ENCODE measurements at places on chromosomes 16 and 17.

- no peak for DNase-seq
These were observed 17.9 kb downstream of the ARL2BP start for GRCh38 chr16:57262841-57263540.

- peak; percentile 83 for DNase-seq
These were observed at the start of gene SLFN13 for GRCh38 chr17:35448214-35448898. Gene SLFN13 (minus strand): TSS chr17:35448766. CDS start chr17:35445680, 3,086 bp downstream.

GRCh38 chr17:76223802-76224201 is 16.5 kb downstream of the RNF157 start:
- no peak for DNase-seq

DNA sequence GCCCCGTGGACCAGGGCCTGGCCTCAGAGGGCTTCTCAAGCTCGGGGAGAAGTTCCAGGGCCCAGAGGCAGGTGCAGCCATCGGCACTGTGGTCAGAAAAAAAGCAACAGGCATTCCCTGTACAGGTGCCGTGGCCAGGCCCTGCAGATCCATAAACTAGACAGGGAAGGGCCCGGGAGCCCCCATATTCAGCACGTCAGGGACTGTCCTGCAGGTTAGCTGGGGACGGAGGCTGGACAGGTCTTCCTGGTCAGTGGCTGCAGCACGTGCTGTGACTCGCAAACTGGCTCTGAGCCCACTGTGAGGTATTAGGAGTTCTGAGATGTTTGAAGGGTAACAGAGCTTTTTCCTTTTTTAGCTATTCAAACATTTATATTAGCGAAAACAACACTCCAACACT is 15.0 kb upstream of the C16orf95 start:
- DNase-seq: no peak

GRCh38 chr17:7060165-7060891 is 16.4 kb upstream of the SLC16A11 start:
- DNase-seq: no peak

DNA sequence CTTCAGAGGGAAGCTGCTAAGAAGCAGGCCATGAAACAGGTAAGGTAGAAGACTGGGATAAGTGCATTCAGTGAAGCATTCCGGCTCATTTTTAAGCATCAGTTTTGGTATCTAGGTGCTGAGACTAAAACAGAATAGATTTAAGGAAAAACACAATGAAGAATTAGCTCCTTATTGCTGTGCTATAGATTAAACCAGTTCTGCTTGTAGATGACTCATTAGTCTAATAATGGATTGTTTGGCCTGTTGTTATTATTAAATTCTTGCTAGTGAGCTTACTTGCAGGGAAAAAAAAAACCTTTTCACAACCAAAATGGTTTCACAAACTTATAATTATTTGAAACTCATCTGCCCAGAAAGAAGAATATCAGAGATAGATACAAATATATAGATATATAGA is 55.9 kb downstream of the NSRP1 start:
- DNase-seq: no peak

GRCh38 chr17:40803617-40804082 is 3.9 kb upstream of the KRT28 start:
- DNase-seq: peak; percentile 74

DNA sequence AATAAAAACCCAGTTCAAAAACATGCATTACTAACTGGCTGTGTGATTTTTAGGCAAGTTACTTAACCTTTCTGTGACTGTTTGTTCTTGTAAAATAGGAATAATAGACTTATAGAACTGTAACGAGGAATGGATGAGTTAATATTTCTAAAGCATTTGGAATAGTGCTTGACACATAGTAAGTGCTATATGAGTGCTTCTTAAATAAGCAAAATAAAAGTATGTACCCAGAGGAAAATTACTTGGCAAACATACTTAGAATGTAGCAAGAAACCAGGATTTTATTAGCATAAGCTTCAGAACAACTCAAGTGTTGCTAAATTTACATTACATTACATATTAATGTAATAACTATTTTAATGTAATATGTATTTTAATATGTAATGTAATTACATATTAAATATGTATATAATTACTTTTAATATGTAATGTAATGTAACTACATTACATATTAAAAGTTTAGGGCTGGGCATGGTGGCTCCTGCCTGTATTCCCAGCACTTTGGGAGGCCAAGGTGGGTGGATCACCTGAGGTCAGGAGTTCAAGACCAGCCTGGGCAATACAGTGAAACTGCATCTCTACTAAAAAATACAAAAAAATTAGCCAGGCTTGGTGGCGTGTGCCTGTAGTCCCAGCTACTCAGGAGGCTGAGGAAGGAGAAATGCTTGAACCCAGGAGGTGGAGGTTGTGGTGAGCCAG is 14.2 kb downstream of the NFAT5 start:
- DNase-seq: no peak

DNA sequence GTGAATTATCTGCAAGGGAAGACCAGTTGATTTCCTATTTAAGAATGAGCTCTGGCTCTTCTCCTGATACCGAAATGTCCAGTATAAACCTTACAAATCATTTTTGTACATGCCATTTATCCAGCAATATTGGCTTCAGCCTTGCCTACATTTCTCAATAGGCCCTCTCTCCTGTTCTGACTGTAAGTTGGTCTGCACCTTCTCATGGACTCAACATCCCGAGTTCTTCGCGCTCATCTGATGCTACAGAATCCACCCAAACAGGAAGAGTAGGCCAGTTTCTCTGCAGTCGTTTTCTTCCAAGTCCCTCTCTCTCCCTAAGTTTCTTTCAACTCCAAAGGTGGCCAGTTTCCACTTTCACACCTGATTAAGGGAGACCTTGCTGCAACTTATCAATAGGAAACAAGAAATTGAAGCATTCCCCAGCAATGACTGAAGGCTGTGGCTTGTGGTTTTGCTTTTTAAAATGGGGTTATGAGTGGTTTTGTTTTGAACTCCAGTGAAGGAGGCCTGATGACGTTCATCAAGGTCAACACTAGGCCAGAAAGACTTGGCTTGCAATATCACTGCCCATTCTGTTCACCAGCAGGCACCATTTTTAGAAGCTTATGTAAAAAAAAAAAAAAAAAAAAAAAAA is 383.0 kb downstream of the MAF start:
- DNase-seq: peak; percentile 47

- no peak for DNase-seq
These were observed 105.9 kb downstream of the SALL1 start for GRCh38 chr16:51045186-51045585.

- DNase-seq: no peak
These were observed 12.5 kb downstream of the POLG2 start for GRCh38 chr17:64484380-64484779.

DNA sequence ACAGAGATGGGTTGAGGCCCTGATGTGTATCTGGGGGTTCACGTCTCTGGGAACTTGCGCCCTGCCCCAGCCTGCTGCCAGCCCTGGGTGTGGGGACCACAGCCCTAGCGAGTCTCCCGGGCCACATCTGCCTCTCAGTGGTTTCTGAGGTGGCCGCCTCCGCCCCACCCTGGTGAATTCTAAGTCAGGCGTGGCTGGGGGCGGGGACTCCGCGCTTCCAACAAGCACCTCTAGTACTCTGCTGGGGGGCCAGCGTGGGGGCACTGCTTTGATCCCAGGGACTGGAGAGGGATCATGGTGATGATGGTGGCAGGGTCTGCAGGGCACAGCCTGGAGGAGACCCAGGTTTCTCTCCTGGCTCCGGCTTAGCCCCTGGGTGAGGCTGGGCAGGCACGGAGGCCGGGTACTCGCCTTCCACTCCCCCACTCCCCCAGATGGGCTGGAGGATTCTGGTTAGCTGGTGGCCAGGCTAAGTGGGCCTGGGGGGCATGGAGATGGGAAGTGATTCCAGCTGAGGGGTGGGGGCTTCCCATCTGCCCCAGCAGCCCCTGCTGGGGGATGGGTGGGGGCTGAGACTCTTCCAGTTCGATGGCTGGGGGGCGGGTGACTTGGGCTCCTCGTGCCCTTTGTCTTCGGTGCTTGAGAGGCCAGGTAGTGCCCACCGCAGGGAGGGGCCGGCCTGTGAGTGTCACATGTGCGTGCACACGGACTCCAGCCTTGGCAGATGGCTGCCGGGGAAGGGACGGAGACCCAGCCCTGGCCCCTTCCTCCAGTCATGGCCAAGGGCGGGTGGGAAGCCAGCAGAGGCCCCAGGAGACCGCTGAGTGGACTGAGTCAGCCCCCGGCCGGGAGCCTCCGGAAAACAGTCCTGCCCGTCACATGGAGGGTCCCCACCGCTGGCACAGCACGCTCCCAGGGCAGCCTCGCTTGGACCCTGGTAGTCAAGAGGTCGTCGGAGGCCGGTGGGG is 3.9 kb downstream of the GLIS2 start:
- peak; percentile 66 for DNase-seq

- DNase-seq: no peak
These were observed 1.3 kb upstream of the CLEC19A start for GRCh38 chr16:19284207-19284606.

DNA sequence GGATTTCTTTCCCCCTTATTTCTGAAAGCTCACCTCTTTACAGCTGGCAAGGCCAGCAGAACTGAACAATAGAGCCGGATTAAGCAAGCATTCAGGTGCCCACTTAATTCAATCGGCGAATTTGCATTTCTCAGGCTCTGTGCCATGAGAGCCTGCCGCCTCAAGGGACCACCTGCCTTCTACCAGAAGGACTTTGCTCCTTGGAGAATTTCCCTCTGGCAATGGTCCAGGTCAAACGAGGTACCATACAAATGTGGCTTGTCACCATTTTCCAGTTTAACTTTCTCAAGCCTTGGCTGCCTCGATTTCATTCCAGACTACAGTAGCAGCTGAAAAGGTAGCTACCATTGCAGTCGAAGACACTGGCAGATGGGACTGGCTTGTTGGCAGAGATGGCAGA is 534.0 kb downstream of the MAF start:
- DNase-seq: no peak

DNA sequence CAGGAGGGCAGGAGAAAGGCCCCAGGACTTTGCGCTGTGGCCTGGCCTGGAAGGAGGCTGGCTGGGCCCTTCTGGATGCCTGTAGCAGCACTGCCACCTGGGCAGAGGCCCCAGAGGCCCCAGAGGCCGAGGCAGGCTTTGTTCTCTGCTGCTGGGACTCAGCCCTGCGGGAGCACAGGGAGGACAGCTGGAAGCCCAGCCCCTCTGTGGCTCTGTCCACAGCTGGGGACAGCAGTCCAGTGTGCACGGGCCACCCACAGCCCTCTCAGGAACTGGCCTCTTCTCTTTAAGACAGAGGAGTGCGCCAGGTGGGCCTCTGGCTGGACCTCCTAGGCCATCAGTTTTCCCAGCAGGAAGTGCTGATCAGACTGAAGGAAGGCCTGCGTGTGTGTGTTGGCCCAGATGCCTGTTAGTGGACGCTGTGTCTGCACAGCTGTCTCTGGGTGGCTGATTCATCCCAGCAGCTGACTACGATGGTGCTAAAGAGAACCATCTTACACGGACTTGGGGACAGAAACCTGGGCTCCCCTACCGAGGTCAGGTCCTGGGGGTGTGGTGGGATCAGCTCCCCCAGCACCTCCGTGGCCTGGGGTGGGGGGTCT is 26.9 kb upstream of the ZNF750 start:
- DNase-seq: no peak

DNA sequence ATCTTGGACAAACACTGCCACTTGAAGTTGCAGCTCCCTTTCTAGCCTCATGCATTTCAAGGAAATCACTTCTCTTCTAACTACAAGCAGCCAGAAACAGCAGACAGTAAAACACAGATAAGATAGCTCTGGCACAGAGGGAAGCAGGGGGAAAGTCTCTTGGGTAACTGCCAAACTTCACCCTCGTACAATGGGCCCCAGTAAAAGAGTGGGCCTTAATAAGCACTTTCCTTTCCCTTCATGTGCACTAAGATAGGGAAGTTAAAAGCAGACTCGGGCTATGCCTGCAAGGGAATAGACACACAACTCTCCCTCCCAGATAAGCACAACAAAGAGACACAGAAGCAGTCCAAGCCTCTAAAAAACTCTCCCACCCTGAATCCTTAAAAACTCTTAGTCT is 4.2 kb upstream of the KRTAP4-5 start:
- no peak for DNase-seq

DNA sequence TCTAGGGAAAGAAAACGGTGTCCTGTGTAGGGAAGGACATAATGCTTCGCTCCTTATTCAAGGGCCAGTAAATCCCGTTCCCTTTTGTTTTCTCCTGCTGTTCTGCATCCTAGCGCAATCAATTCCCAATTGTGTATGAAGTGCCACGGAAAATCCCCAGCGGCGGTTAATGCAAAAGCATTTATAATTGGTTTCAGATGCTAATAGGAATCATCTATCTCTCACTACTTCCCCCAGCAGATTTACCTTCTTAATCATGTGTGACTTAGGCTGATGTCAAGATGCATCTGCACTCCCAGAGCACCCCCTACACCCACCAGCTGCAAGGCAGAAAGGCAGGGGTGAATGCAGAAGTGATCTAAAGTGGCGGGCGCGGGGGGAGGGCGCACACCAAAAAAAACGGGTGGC is 32.7 kb upstream of the SSTR2 start:
- no peak for DNase-seq

DNA sequence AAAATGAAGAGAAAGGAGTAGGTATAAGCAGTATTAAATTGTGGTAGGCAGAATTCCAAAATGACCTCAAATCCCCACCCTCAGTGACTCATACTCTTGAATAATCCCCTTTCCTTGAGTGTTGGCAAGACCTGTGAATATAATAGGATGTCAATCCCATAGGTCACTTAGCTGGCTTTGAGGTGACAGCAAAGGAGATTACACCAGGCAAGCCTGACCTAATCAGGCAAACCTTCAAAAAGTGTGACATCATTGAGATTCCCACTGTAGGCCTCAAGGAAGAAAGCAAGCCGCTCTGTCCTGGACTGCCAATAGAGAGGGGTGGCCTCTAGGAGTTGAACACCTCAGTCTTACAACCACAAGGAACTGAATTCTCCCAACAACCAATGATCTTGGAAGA is 535.2 kb downstream of the RBFOX1 start:
- no peak for DNase-seq

Measured in CD4-positive, alpha-beta T cell treated with Interleukin-4 for 1 hour (primary cell).